NCI-H1417 treated with DMSO at 0.1 percent for 48 hours (cell line): ENCODE measurements at places on chromosomes 6 and 20.

DNA sequence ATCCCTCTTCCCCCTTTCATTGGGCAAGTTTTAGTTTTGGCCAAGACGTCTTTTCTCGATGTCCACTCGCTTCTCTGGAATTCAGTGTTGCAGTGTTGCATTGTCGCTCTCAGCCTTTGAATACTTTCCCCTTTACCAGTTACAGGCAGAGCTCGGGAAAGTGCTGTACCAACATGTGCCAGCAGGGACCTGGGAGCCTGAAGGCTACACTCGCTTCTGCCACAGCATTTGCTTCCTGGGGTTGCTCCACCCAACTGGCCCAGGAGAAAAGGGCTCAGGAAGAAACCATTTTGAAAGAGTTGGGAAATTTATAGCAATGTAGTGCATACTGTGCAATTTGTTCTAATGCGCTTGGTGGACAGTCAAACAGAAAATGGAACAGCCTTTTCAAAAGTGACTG is 78.6 kb downstream of the LINC00237 start:
- no peak for DNase-seq

DNA sequence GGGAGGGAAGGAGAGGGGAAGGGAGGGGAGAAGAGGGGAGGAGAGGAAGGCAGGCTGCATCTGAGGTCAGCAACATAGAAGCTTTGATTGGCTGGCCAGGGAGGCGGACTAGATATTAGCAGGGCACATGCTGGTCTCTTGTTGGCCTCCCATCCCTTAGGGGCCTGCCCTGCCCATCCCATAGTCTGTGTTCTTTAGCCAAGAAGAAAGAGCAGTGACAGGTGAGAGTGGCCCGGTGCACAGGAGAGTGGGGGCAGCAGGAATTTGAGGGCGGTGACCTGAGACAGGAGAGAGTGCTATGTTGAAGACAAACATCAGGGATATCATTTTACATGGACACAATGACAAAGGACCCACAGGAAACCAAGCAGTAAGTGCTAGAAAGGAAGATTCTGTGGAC is 413.5 kb downstream of the SYNE1 start:
- no peak for DNase-seq

GRCh38 chr6:160871320-160871719 is 120.2 kb upstream of the MAP3K4 start:
- DNase-seq: no peak

- no peak for DNase-seq
These were observed 33.9 kb downstream of the PSMG4 start for GRCh38 chr6:3292431-3293197.

DNA sequence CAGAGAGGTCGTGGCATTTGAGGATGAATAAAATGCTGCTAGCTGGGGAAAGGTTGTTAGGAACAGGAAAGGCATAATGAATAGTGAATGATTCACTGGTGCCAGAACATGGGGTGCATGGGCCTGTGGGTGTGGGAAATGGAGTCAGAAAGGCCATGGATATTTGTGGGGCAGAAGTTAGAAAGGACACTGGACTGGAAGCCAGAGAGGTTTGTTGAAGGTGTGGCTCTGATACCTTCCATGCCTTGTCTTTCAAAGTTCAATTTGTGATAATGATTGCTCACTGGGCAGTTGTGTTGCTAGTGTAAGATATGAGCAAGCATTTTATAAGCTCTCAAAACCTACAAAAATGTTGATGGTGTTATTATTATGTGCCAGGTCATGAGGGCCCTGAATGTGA is 32.7 kb downstream of the LRRC1 start:
- no peak for DNase-seq

DNA sequence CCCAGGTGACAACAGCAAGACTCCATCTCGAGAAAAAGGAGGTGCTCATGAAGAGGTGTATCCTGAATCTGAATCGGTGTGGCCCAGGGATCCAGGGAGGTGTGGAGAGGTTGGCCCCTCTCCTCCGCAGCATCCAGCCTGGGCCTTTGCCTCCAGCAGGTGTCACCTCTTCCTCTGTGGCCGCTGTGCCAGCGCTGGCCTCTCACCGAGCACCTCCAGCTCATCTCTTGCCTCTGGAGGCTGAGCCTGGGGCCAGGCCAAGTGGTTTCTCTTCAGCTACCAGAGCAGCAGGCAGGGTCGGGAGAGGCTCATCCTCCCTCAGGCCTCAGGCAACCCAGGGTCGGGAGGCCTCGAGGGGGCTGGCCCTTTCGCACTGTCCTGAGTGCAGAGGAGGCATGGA is 1.2 kb upstream of the COL20A1 start:
- DNase-seq: no peak

DNA sequence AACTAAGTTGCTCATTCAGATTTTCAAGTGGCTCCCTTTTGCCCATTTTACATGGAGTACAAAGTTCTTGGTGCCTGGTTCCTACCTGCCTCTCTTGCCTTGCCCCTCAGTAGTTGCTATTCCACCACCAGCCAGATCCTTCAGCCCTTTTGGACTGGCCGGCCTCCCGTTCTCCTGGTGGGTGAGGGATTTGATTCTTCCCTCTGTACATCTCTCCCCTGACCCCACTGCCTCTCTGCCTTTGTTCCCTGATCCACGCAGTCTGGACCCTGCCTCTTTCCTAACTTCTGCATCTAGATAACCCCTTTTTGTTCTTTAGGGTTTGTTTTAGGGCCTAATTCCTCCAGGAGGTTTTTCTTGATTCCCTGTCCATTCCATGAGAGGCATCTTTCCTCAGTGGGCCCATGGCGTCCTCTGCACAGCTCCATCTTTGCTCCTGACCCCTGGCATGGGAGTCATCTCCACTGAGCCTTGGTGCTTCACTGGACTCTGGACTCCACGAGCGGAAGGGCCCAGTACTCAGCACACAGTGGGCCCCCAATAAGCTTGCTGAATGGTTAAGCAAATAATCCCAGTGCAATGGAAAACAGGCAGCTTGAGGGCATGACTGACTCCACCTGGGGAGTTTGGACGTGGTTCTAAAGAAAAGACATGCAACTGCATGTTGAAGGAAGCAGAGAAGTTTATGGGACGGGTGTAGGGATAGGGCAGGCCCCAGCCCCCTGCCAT is 309.3 kb upstream of the SUPT3H start:
- no peak for DNase-seq

- no peak for DNase-seq
These were observed 25.7 kb downstream of the EZR start for GRCh38 chr6:158793432-158793831.

DNA sequence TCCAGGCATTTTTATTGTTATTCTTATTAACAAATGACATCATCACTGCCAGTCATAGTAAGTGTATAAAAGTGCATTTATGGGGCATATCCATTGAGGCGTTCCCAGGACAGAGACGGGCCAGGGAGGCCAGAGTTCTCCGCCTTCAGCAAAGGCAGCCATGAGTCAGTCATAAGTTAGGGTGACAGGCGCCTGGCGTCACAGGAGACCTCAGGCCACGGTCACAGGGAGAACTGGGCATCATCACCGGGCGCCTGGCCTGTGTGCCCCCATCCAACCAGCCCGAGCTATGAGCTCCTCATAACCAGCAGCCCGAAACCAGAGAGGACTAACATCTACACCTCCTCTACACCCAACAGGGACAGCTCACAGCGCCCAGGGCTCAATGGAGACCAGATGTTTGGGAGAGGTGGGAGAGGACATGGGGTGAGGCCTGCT is 259.2 kb downstream of the DLL1 start:
- DNase-seq: no peak

DNA sequence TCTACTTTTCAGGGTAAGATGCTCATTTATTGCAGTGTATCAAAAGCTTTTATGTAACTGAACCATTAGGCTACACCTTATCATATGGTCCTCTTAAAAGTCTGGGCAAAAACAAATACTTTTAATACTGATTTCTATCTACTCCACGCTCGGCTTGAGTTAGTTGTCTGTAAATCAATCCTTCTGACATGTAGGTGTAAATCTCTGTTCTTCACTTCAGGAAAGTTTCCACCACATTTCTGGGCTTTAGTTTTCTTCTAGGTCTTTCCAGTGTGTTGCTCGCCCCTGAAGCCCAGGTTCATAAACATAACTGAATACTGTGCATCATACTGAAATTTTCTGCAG is 89.2 kb upstream of the RNF217 start:
- no peak for DNase-seq
